Ureter (tissue), 1 donor: ENCODE measurements at places on chromosomes 3 and 15.
A peak's percentile ranks its signal among the peaks of the same experiment; 100 is the strongest.

DNA sequence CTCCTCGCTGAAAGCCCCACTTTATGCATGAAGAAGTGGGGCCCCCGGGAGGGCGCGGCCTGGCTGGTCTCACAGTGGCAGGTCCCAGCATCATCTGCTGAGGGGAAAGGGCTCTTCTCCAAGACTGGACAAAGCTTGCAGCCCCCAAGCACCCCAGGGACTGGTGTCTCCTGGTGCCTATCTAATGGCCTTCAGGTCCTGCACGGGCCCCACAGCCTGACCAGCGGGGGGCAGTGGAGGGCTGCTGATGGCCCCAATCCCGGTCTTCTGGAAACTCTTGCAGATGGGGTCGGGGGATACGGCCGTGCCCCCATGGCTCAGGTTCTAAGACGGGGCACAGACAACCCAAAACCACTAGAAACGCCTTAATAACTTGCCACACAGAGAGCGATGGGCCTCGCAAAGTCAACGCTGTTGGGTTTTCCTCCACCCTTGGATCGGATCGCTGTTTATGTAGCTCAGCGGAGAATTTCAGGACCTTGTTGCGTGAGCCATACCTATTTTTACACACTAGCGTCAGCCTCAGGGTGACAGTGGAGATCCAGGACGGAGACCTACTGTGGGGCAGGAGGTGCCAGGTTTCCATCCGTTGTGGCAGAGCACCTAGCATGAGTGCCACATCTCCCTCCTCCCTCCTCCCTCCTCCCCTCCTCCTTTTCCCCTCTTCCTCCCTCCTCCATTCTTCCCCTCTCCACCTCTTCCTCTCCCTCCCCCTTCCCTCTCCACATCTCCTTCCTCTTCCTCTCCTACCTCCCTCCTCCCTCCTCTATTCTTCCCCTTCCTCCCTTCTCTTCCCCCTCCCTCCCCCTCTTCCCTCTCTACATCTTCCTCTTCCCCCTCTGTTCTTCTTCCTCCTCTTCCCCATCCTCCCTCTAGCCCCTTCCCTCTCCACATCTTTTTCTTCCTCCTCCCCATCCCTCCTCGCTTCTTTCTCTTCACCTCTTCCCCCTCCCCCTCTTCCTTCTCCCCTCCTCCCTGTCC is 79.3 kb upstream of the ALDH1L1 start:
- peak; percentile 71 for DNase-seq

- peak; percentile 53 for DNase-seq
Observed at GRCh38 chr3:129824926-129825541, 68.5 kb downstream of the TMCC1 start.

DNA sequence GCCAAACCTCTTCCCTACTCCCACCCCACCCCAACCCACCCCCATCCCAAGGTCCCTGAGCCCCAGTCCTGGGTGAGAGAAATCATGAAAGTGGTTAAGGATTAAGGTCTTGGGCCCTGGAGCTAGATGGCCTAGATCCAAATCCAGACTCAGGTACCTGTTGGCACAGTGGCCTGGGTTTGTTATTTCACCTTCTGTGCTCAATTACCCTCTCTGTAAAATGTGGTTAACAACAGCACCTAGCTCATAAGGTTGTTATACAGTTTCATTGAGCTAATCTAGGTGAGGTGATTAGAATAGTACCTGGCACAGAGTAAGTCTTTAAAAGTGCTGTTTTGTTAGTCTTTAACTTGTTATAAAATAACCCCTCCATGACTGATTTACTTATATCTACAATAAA is 6.4 kb upstream of the SNUPN start:
- no peak for DNase-seq

- no peak for DNase-seq
Observed at GRCh38 chr3:162370141-162370540, 873.5 kb downstream of the OTOL1 start.

DNA sequence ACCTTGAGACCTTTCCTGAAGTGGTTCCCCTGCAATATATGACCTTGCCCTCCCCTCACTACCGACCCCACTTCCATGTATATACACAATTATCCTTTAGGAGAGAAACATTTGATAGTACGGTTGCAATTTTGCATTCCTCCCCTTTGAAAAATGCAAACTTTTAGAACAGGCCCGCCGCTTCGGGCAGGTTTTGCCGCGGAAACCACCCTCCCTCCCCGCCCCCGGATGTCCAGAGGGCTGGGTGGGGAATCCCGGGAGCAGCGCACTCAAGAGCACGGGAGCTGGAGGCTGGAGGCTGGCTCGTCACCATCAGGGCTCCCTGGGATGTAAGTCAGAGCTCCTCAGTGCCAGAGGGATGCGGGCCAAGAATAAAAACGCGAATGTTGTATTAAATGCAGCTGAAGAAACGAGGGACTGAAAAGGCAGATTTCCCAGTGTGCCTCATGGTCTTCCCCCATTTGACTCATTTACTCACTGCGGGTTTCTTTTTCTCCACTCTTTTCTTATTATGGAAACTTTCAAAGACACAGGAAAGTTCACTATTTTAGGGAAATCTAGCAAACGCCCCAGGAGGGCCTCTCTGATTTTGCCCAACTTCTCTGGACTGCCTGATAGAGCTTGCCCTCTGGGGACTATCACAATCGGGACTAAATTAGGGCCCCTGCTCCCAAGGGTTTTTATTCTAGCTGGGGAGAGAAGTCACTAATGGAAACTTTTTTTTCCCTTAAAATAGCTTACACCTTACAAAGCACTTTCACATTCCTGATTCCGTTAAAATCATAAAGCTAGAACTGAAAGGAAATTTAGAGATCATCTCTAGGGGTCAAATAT is 2.9 kb upstream of the USP3 start:
- DNase-seq: peak; percentile 78

DNA sequence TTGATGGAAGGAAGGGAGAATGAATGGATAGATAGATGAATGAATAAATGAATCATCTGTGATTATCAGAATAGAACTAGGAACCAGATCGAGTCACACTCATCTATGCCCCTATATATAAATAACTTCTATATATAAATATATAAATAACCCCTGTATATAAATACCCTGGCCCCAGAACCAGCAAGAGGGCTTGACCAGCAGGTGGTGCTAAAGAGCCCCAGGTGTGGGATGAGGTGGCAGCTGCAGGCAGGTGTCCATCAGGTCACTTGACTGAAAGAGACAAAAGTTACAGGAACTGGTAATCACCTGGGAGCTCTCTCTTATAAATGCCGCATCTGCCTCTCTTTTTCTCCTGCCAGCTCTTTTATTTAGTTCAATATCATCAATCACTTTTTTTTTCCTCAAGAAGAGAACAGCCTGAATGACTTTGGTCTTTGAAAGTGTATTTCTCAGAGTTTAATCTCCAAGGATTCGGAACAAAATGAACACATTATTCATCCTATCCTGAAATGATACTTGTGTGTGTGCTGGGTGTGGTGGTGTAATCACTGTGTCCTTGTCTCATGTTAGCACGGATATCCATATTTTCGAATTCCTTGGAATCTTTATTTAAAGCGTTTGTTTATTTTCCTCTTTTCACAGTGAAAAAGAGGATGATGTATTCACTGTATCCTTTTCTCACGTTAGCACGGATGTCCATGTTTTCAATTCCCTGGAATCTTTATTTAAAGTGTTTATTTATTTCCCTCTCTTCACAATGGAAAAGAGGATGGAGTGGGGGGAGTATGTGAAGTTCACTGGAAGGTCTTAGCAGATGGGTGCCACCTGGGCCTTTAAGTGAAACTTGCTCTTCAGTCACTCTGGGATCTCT is 35.4 kb upstream of the ATG7 start:
- DNase-seq: peak; percentile 61

- DNase-seq: peak; percentile 46
Observed at GRCh38 chr15:56244811-56245576, 1.3 kb upstream of the RFX7 start.

DNA sequence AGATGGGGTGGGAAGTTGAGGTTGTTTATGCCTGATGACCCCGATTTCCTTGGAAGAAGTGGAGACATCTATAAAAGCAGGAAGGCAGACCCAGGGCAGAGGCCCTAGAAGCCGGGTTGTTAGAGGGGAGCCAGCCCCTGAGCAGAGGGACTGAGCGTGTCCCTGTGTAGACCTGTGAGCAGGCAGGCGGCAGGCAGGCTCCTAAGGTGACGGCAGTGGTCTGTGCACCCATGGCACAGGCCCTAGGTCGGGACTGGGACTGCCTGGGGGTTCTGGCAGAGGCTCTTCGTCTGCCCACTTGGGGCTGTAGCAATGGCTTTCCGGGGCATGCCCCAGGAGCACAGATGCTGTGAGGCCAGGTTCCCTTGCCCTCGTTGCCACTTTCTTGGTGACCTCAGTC is 9.9 kb downstream of the SEMA4B start:
- no peak for DNase-seq

GRCh38 chr3:55565521-55565920 is 78.4 kb upstream of the WNT5A start:
- DNase-seq: no peak

- no peak for DNase-seq
Observed at GRCh38 chr3:194691481-194692283, 6.0 kb downstream of the FAM43A start.

GRCh38 chr3:176505878-176506621 is 691.2 kb downstream of the TBL1XR1 start:
- DNase-seq: no peak

GRCh38 chr3:38655708-38656300 is 6.3 kb upstream of the SCN5A start:
- DNase-seq: no peak

DNA sequence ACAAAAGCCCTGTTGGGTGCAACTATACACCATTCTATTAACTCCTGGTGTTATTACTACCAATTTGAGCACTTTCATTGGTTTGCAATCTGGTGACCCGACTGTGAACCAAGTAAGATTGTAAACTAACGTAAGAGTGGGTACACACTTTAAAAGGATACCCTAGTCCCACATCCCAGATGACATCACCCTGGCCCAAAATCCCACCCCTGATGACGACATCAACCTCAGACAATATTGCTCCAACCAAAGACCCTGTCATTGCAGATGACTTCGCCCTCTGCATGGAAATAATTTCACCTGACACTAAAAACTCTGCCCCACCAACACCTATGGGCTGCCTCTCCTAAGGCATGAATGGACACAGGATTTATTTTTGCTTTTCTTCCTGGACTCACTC is 25.6 kb upstream of the MKRN3 start:
- no peak for DNase-seq

DNA sequence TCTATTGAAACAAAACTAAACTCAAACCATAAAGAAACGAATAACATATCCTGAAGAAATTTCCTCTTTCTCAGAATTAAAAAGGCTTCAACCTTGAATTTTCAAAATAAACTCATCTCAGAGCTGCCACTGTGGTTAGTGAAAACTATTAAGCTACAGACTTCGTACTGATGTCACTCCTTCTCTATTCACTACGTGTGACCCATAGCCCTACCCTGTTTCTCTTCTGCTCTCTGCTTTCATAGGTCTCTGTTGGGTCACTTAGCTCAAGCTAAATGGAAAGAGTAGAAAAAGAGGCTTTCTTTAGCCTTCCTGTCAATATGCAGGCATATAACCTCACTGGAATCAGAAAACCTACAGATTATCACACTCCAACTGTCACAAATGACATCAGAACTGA is 126.6 kb upstream of the MME start:
- no peak for DNase-seq

DNA sequence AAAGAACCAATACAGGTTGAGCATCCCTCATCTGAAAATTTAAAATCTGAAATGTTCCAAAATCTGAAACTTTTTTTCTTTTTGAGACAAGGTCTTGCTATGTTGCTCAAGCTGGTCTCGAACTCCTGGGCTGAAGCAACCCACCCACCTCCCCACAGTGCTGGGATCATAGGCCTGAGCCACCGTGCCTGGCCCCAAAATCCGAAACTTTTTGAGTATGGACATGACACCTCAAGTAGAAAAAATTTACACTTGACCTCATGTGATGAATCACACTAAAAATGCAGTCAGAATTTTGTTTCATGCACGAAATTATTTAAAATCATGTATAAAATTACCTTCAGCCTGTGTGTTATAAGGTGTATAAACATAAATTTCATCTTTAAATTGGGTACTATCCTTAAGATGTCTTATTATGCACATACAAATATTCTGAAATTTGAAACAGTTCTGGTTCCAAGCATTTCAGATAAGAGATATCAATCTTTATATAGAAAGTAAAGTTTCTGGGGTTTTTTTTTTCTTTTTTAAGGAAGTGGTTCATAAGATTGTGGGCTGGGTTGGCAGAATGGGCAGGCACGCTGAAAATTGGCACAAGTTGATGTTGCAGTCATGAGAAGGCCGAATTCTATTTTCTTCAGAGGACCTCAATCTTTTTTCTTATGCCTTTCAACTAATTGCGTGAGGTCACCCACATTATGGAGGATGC is 72.5 kb downstream of the SPRED1 start:
- no peak for DNase-seq

- no peak for DNase-seq
Observed at GRCh38 chr3:33047842-33048834, 48.8 kb downstream of the GLB1 start.

DNA sequence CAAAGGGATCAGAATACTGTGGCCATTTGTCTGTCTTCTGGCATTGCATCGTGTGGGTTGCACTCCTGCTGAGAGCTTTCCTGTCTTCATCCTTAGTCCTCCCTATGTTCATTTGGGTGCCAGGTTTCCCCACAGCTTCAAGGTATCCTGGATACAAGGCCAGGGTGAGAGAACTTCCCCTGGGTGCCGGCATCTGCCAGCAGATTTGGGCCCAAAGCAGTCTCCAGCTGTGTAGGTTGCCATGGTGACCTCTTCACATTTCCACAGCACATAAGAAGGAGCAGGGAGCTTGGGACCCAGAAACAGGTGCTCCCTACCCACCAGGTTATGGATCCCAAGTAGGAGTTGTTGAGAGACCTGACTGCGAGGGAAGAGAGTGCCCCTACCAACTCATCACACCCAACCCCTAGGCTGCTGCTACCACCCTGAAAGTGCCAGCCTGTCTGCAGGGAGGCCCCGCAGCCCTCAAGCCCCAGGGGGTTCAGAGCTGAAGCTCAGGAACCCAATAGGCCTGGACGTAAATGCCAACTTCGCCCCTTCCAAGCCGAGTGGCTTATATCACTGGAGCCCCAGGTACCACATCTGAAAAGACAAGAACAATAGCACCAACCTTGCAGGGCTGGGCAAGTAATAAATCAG is 19.9 kb downstream of the TTC21A start:
- no peak for DNase-seq

GRCh38 chr3:5463991-5464390 is 276.5 kb downstream of the EDEM1 start:
- no peak for DNase-seq

DNA sequence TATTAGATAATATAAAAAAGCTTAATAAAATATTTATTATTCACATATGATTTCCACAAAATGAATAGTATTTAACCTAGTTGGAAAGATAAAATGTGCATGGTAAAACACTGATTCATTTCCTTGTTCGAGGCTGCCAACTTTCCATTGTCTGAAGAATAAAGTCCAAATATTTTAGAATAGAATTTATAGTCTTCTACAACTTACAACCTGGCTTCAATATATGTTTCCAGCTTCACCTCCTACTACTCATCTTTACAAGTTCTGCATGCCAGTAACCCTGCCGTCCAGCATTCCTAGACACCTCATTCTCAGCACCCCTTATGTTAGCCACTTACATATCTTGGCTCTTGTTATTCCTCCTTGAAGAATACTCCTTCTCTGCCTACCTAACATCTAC is 244.5 kb downstream of the FGF12 start:
- no peak for DNase-seq

GRCh38 chr3:69330891-69331400 is 54.9 kb downstream of the FRMD4B start:
- no peak for DNase-seq

- DNase-seq: no peak
Observed at GRCh38 chr3:100125161-100125938, 11.0 kb upstream of the FILIP1L start.

- no peak for DNase-seq
Observed at GRCh38 chr3:177838766-177839350, 641.6 kb upstream of the TBL1XR1 start.

- no peak for DNase-seq
Observed at GRCh38 chr3:81197386-81197785, 564.1 kb downstream of the GBE1 start.
